Fibroblast of skin of scalp (primary cell): ENCODE measurements at places on chromosomes 2 and 18.

DNA sequence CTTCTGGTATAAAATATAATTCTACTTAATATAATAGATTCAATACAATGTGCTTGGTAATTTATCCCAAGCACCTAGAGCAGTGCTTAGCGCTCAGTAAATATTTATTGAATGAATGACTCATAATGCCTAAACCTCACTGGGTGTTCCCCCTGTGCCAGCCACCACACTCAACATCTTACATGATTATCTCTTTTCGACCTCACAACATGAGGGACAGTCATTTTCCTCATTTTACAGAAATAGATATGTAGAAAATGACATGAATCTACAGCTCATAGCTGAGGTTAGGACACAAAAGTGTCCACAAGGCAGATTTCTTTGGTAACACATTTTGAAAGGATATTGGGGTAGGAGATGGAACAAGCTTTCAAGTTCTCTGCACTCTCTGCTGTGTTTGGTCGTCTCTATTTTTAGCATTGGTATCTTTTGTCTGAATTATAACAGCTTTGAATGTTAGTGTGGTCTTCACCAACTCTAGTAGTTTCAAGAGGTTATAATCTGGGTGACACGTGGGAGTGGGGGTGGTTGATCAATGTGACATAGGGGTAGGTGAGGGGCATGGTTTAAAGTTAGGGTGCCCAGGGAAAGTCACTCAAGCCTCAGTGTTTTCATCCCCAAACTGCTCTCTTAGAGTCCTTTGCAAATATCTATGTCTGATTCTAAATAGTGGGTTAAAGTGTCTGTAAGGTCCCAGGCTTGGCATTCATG lies 9.8 kb downstream of the MYOM1 start:
- DNase-seq: no peak

DNA sequence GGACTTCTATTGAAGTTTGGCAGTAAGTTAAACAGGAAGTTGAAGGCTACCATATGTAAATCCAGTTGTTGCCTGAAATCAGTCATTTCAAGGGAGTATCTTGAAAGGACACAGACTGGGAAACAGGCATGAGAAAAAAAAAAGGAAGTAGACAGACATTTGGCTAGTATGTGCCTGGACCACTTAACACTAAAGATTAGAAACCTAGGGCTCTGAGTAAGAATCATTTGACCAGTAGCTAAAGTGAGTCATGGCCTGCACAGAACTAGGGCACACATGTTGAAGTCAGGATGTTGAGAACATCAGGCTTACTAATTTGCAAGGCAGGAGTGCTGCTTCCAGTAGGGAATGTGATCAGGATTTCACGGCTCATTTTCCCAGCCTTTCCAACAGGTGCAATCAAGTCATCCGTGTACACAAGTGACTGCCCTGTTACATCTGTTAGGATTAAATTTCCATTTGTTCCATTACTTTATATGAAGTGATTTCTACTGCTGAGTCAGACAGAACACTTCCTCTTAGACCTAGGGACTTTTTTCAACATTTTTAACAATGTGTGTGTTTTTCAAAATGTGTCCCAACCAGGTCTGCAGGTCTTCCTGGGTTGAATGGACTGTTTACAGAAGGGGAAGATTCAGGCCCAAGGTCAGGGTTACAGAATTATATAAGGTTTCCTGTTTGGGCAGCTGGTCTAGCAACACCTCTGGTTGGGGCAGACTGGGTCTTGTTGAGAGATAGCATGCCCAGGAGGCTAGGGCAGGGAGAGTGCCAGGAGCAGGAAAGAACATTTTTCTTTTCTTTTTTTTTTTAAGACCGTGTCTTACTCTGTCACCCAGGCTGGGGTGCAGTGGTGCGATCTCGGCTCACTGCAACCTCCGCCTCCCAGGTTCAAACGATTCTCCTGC lies 145.6 kb downstream of the TGIF1 start:
- DNase-seq: peak; percentile 71

- no peak for DNase-seq
Observed at GRCh38 chr18:24506175-24506574, 45.7 kb downstream of the HRH4 start.

GRCh38 chr2:224983712-224984554 lies 58.3 kb downstream of the DOCK10 start:
- peak; percentile 59 for DNase-seq

DNA sequence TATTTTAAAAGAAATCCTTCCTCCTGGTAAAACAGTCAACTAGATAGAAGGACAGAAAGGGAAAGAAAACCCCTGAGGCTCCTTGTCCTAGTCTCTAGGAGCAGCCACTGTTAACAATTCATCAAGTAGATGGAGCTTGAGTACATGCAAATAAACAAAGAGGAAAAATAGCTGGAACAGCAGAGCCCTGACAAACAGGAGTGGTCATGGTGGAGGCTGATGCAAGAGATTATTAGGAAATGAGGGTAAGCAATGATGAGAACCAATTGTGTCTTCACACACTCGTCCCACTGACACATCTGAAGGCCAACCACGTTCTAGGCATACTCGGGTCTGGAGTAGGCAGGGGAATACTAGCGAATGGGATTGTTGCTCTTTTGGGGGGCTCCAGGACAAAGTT lies 9.2 kb downstream of the DLGAP1 start:
- DNase-seq: no peak

GRCh38 chr2:28589746-28590463 lies 94.0 kb downstream of the PLB1 start:
- DNase-seq: no peak

GRCh38 chr2:190867212-190867611 lies 13.4 kb upstream of the GLS start:
- DNase-seq: peak; percentile 88

DNA sequence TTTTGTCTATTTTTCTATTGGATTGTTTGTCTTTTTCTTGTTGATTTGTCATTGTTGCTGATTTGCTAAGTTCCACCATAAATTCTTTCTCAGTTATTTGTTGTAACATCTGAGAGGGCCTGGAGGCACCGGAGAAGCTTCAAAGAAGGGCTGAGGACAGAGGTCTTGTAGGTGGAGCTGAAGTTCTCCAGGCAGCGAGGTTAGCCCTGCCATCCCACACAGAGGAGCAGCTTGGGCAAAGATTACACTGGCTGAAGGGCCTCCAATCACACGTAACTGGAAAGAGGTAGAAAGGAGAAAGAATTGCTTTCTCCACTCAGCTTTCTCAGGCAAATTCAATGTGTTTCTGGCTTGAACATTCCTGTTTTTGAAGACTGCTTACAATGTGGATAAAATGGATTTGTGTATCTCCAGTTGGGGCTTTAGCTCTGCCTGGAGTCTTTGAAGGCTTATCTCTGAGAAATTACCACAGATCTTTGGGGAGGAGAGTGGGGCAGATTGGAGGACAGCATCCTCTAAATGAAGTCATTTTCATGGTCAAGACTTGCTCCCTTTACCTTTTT lies 21.1 kb upstream of the EMILIN2 start:
- DNase-seq: no peak

DNA sequence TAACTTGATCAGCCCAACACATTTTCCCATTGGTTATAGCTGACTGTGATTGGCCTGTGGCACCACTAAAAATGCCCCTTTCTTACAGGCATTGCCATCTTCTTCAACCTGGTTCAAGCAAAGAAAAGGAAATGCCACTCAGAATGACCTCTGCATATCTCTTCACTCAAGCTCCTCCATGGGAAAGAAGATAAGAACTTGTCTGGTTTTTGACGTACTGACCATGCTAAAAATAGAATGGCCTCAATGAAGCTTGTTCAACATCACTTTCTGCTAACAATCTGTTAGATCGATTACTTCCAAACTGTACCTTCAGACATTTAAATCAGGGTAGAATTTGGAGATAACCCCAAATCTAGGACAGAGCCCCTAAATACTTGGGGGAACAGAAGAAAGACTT lies 109.5 kb downstream of the CABYR start:
- DNase-seq: no peak

- DNase-seq: no peak
Observed at GRCh38 chr2:218997731-218998130, 4.5 kb upstream of the CRYBA2 start.
